Stimulated activated CD4-positive, alpha-beta T cell treated with anti-CD3 and anti-CD28 coated beads, Interleukin-15, amount 100 ng/mL, for 48 hours (primary cell): ENCODE measurements at places on chromosomes 4 and X.

GRCh38 chrX:19532709-19533108 is 17.4 kb upstream of the MAP3K15 start:
- no peak for DNase-seq

DNA sequence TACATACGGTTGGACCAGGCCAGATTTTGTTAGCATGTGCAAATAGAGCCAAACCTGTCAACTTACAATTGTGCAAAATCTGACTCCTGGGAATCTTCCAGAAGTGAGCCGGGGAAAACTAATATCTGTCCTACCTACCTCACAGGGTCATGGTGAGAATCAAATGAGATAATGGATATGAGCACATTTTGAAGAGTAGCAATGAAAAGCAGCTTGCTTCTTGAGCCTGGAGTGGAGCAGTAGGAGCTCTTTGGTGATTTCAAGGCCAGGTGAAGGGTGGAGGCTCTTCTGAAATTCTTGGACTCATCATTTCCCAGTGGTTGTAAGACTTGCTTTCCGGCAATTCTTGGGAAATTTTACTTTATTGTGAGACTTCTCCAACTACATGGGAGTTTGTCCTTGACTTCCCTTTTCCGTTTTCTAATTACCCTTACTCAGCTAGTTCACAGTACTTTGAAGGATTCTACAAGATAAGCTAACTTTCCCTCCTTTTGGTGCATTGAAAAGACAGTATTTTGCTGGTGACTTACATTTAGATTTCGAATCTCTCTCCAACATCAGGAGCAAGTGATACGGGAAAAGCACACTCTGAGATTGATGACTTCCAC is 12.2 kb downstream of the PLAC1 start:
- DNase-seq, result no peak

DNA sequence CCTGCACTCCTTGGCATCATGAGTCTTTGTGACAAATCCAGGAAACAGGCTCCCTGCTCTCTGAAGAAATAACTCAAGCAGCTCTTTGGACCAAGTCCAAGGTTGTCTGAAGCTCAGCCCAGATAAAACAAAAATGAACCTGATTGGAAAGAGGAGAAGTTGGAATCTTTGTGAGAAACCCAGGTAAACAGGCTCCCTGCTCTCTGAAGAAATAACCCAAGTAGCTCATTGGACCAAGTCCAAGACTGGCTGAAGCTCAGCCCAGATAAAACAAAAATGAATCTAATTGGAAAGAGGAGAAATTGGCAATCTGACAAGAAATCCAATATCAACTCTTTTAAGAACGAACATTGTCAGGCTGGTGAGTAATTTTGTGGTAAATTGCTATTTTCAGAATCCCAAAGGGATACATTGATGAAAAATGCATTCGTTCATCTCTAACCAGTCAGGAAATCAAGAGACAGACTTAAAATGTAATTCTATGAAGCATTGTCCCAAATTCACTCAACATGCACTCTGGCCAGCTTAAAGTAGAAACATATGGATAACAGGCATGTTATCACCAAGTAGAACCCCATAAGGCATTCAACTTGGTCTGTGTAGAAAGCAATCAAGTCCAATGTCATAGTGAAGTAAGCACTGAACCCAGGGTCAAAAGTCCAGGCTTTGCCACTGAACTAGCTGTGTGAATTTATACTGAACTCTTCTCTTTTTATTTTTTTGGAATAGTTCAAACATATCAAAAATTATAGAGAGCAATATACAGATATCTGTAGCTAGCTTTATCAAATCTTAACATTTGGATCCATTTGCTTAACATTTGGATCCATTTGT is 16.8 kb upstream of the NFXL1 start:
- no peak for DNase-seq

DNA sequence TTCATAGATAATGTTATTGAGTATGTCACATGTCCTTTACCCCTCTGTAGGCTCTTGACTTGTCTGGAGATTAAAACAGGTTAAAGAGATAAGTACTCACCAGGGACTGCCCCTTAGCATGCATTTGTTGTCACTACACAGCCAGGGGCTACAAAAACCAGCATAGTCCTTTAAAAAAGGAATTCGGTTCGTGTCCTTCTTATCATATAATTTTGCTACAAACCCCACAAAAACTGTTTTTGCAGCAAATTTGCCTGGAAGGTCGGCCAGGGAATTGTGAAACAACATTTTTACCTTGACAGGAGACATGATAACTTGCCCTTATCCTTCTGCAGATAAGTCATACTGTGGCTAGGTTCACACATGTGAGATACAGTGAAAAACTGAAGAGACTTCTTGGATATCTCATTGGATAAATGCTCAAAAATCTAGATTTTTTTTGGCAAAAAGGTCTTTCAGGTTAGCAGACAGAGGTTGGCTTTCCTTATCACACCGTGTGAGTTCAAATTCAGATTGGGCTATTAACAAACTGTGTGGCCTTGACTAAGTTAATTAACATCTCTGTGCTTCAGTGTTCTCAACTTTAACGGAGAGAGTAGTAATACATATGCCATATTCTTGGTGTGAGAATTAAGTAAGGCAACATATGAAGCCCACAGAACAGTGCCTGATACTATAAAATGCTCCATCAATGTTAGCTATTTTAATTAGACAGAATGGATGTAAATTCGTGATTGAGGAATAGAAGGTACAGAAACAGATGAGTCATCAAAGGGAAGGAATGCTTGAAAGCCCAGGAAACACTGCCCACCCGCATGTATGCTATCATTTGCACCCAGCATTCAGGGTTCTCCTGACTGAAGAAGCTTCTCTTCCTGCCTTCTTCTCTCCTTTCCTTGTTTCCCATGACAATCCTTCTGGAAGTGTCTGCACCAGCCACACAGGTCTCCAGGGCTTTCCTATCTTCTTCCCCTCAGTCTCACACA is 30.0 kb downstream of the FAM9C start:
- no peak for DNase-seq

DNA sequence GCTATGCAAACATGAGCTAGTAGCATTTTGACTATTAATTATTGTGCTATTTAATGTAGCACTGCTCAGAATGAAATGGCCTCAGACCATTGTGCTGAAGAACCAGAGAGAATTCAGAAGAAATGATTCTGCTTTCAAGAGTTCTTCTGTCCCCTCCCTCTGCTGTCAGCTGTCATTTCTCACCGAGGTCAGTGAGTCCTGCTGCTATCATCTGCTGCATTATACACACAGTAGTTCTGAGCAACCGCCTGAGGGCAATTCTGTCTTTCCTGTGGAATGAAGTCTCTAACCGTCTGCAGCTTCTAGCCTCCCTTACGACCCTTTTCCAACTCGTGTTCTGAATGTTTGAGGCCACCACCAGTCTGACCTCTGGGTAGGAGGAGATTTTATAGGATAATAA is 249.4 kb downstream of the HNRNPD start:
- no peak for DNase-seq

GRCh38 chrX:127128282-127128681 is 308.8 kb downstream of the PRR32 start:
- DNase-seq, result no peak

GRCh38 chr4:163385466-163385865 is 41.8 kb downstream of the NPY5R start:
- no peak for DNase-seq

DNA sequence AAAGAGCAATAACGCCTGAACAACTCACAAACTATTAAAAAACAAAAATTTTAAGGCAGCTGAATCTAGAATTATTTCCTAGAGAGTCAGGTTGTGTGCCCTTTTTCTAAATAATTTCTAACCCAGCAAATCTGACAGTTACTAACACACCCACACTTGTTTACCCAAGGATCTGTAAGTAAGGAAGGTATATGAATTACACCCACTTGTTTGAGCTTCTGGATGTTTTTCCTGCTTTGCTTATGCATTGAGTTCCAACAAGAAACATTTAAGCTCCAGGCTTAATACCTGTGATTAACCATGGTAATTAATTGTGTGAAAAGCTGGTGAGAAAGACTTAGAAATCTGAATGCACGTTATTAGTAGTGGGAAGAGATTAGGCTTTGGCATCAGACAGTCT is 1.5 kb downstream of the NIPAL1 start:
- DNase-seq, result no peak
